ENCODE measurements at places on chromosomes 4 and X.

DNA sequence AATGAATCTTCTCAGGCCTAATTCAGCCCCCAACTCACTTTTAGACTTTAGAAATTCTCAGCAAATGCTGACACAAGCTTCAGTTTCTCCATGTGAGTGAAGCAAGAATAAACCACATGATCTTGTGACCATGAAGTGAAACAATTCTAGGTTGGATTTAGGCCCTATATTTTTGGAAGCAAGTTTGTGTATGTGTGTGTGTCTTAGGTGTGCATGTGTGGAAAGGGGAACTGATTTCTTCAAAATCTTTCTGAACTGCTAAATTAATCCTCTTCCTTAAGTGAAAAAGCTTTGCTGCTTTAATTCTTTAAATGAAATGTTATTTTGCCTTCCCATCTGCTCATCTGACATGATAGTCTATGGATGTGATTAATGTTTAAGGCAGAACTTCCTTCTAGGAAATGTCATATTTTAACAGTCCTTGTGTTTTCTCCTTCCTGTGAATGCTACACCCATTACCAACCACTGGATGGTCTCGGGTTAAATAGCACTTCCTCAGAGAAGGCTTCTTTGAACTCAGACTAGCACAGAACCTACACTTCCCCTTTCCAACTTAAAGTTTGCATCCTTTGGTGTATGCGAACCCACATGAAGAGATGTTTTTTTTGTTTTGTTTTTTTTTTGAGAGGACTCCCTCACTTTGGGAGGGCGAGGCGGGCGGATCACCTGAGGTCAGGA lies 1.2 kb upstream of the TMEM144 start:
- DNase-seq = no peak

GRCh38 chr4:166252487-166253402 lies 379.7 kb downstream of the TLL1 start:
- no peak for DNase-seq

DNA sequence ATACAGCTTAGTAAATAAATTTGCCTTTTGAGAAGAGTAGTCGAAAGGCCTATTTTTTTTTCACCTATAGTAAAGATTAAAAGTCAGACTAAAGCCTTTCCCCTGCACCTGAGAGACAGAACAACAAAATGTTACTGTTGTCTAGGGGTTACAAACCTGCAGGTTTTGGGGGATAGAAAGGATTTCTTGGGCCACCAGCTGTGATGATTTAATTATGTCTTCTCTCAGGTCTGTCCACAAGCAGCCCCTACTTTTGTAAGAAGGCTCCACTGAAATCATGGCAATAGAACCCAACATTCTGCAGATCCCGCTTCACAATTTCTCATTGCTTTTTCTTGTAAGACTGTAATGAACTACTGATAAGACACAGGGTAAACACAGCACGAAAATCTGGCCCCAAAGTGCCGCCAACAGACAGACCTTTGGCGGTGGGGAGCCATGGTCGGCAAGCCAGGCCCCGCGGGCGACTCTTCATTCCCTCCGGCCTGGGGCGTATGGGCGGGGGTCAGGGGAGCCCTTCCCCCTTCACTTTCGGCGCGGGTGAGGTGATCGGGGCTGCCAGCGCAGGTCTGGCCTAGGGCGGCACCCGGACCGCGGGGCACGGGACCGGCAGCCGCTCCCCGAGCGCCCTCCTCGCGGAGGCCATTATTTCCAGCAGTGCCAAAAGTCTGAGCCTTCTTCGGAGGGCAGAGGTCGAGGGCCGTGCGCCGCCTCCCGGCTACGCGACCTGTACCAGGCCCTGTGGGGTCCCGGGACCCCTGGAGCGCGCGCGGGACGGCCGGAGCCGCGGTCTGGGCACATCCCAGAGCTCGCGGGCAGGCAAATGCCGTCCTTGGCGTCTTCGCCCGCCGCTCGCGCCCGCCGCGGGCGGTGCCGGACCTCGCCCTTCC lies 812 bp upstream of the KDM6A start:
- DNase-seq = no peak

- no peak for DNase-seq
Observed at GRCh38 chrX:153190381-153190780, 11.3 kb downstream of the MAGEA1 start.

DNA sequence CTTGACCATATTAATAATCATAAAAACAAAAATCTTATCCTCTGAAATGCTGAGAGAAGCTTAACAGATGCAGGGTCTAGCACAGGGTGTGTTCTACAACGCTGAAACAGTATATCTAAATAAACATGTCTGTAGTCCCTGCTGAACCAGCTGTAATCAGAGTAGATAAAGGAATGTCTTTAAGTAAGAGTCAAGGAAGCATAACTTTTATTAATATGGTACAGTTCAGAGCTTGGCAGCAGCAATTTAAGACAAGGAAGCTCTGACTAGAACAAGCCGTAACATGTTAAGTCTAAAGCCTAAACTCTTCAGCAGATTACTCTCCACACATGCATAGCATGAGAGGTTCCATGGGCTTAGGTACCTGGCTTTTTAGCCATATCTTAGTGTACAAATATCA lies 36.1 kb downstream of the NFKB1 start:
- no peak for DNase-seq

- DNase-seq = peak; percentile 58
Observed at GRCh38 chr4:134328741-134329140, 127.2 kb upstream of the PABPC4L start.

DNA sequence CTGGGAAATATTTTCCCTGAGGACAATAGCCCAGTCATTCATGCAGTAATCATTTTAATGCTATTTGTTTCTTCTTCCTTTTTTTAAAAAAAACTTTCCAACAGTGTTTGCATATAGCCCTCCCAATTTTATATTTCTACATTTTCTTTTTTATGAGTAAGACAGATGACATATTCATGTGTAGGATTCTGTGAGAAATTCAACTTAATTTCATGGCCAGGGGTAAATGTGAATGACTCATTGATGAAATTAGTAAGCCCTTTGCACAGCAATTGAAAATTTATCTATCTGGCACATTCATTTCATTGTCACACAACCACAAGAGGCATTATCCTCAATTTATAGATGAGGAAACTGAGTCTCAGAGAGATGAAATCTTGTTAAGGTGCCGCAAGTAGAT lies 13.7 kb upstream of the SMIM20 start:
- no peak for DNase-seq

DNA sequence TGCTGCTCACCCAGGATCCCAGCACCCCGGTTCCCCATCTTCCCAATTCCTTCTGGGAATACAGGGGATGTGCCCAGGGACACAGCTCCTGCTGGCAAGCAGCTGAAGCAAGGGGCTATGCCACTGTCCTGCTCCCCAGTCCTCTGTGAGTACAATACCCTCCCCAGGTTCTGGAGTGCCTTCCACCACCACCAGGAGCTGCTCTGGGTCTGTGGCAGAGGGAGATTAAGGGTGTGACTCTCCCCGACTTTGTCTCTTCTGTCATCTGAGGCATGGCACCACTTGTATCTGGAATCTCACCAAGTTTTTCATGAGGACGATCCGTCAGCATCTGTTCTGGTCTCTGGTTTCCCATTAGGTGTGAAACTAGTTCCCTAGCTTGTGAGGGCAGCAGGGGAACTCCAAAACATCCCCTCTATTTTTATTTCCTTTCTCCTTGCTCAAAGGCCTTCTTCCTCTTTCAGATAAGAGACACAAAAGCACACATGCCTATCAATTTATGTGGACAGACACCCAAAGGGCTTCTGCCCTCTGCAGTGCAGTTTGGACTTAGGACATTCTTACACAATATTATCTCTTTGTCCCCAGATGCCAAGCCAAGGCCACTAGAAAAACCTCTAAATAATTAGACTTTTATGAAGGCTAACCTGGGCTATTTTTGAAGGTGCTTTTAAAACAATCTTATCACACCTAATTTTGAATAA lies 26.8 kb downstream of the MGST2 start:
- no peak for DNase-seq

- no peak for DNase-seq
Observed at GRCh38 chr4:24570172-24570571, 14.2 kb downstream of the DHX15 start.

DNA sequence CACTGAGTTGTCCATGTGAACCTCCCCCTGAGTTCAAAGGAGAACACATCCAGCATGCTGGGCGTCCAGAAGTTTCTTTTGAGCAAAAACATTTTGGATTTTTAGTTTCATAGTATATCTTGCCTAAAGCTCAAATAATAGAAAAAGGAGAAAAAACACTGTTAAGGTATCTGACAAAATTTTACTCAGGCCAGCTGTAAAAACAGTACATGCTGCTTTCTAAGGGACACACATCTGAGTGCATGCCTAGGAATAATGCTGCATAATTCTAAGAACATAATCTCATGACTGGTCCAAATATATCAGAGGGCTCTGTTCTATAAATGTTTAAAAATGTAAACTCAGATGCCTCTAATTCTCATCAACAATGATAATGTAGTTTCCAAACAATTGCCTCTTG lies 561.3 kb upstream of the INTU start:
- DNase-seq = no peak

- DNase-seq = no peak
Observed at GRCh38 chr4:152308951-152309350, 226.9 kb downstream of the FBXW7 start.

GRCh38 chr4:100841911-100842310 lies 324.1 kb upstream of the EMCN start:
- DNase-seq = no peak

DNA sequence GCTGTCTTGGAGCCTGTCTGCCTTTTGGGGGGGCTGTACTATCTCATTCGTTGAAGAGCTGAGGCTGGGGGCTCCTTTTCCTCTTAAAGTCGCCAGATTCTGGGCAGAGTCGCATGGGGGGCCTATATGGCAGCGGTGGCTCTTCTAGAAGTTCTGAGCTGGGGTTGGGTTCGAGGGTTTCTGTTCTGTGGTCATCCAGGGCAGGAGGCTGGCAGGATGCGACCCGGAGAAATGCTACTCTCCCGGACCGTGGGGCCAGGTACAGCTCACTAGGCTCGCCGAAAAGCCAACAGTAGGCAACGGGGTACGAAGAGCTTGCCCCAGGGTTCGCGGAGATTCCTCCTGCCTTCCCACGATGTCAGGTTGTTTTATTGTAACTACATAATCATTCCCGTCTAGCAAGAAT lies 1.9 kb upstream of the CITED1 start:
- DNase-seq = no peak

- no peak for DNase-seq
Observed at GRCh38 chr4:16508968-16509367, 282.7 kb upstream of the TAPT1 start.

GRCh38 chr4:661881-662761 lies 12.0 kb downstream of the ATP5ME start:
- no peak for DNase-seq

- peak; percentile 50 for DNase-seq
Observed at GRCh38 chr4:79723507-79723906, 315.5 kb upstream of the GK2 start.

DNA sequence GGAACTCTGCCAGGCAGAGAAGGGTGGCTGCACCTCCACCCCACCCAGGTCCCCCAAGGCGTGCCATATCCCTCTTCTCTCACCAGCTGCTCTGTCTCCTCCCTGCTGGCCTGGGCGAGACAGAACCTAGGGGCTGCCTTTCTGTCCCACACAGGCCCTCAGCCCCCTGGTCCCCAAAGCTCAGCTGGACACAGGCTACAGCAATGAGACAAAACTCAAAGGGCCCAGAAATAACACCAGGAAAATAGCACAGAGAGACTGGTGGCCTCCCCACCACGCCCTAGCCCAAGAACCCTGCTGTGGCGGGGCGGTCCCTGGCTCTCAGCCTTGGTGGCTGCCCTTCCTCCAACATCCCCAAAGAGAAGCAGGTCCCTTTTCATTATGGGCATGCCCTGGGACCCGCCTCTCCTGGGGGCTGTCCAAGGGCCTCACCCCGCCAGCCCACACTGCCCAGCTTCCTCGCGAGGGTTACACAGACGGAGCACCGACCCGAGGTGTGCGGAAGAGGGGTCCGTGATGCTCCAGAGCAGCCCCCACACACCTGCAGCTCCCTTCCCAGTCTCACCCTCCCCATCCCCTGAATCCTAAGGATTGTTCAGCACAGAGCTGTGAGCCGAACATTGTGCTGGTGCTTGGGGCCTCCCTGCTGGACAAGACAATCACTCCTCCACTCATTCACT lies 67.7 kb upstream of the HMX1 start:
- DNase-seq = no peak

GRCh38 chrX:24426921-24427746 lies 38.0 kb upstream of the PDK3 start:
- no peak for DNase-seq

DNA sequence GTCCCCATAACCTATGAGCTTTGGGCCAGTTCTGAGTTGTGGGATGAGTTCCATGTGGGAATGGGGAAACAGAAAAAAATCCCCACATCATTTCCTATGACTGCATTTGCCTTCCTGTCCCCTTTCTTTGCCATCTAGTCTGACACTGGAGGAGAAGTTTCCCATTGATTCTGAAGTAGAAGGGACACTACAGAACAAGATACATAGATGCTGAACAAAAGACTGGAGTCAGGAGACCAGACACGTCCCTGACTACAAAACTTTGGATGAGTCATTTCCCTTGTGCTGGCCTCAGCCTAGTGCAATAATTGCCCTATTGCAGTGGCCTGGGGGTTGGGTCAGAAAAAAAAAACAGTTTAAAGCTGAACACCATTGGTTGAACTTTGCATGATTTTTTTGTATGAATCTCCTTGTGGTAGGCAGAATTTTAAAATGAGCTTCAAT lies 22.1 kb downstream of the BEX3 start:
- DNase-seq = peak; percentile 84

- DNase-seq = no peak
Observed at GRCh38 chr4:162909952-162910351, 256.7 kb downstream of the NAF1 start.

- DNase-seq = no peak
Observed at GRCh38 chr4:20687864-20688263, 12.4 kb upstream of the PACRGL start.

DNA sequence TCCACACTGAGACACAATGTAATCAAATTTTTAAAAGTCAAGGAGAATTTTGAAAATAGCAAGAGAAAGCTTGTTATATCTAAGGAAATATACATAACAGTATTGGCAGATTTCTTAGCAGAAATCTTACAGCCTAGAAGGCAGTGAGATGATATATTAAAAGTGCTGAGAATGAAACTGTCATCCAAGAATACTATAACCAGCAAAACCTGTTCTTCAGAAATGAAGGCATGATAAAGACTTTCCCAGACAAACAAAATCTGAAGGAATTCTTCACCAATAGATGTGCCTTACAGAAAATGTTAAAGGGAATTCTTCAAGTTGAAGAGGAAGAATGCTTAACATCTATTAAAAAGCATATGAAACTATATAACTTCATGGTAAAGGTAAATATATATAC lies 73.6 kb downstream of the CPEB2 start:
- DNase-seq = no peak

GRCh38 chrX:139077281-139078250 lies 366.0 kb upstream of the FGF13 start:
- DNase-seq = no peak

GRCh38 chr4:472881-473569 lies 25.9 kb downstream of the ZNF721 start:
- peak; percentile 58 for DNase-seq

- DNase-seq = no peak
Observed at GRCh38 chr4:88043586-88044340, 36.3 kb downstream of the PKD2 start.

All from islet precursor cell (in vitro differentiated cells).